ENCODE measurements at places on chromosomes 4 and X.

GRCh38 chr4:57504139-57504538, 394.0 kb upstream of the IGFBP7 start:
- no peak for DNase-seq

- no peak for DNase-seq
Measured at GRCh38 chr4:128560754-128561495, 248.6 kb upstream of the JADE1 start.

- no peak for DNase-seq
Measured at GRCh38 chr4:129972257-129972656, 876.3 kb downstream of the C4orf33 start.

DNA sequence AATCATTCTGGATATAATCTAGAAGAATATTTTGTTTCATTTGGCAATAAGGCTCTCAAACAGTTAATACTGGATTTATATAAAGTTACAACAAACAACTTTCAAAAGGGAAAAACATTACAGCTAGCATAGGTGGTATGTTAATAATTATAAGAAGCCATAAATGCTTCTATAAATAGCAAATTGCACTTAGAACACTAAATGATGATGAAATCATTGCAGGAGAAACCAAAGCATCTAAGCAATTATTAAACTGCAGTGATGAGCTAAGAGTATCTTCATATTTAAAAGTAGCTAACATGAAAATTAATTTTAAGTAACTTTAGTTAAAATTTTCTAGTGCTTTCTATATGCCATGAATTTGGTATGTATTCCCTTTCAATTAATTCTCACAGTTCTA, 189.5 kb downstream of the CENPC start:
- no peak for DNase-seq

- DNase-seq = no peak
Measured at GRCh38 chrX:2587146-2587545, 86.4 kb upstream of the DHRSX start.

- DNase-seq = no peak
Measured at GRCh38 chr4:166174717-166175490, 301.9 kb downstream of the TLL1 start.

- DNase-seq = peak; percentile 69
Measured at GRCh38 chr4:54400802-54401201, 171.7 kb downstream of the PDGFRA start.

DNA sequence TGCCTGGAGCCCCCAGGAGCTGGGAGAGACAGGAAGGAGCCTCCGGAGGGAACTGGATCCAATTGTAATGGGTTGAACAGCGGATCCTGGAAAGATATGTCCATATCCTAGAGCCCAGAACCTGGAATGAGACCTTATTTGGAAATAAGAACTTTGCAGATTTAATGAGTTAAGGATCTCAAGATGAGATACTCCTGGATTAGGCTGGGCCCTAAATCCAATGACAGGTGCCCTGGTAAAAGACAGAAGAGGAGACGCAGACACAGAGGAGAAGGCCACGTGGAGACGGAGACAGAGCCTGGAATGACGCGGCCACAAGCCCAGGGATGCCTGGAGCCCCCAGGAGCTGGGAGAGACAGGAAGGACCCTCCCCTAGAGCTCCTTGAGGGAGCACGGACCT, 34.1 kb downstream of the P2RY8 start:
- DNase-seq = no peak

- peak; percentile 86 for DNase-seq
Measured at GRCh38 chrX:136147315-136147901, at the start of gene FHL1. FHL1 (plus strand) TSS chrX:136147533.

- DNase-seq = no peak
Measured at GRCh38 chr4:24146127-24146526, 256.3 kb upstream of the PPARGC1A start.

GRCh38 chr4:41267997-41268396, 11.3 kb downstream of the UCHL1 start:
- peak; percentile 71 for DNase-seq

DNA sequence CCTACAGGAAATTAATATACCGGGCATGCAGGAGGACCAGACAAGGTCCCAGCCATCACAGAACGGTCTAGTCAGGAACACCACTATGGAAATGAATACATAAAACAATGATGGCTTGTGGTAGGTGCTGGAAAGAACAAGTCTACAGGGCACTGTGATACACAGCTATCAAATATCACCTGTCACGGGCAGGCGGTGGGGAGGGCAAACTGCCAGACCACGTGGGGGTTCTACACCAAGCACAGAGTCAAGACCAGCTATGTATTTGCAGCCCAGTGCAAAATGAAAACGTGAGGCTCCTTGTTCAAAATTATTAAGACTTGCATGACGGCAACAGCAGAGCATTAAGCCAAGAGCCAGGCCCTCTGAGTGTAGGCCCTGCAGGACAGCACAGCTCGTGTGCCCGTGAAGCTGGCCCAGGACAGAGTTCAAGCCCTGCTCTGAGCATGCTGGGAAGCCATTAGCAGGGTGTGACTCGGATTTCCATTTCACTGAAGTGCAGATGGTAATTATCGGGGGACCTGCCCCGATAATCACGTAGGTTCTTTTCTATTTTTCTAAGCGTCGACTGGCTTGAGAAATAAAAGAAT, 83.6 kb downstream of the JAKMIP1 start:
- peak; percentile 12 for DNase-seq

DNA sequence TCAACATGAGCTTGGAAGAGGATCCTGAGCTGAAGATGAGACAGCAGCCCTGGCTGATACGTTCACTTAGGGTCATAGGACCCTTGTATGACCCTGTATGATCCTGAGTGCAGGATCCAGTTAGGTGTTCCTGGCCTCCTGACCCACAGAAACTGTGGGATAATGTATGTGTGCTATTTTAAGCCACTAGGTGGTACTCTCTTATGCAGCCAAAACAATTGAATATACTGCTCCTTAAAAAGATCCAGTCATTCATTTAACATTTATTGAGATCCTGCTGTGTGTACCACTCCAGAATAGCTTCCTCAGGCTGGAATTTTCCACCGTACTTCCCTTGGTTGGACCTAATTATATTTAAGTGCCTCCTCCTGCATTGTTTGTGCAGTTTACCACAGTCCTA, 167.1 kb downstream of the AMELX start:
- DNase-seq = no peak

DNA sequence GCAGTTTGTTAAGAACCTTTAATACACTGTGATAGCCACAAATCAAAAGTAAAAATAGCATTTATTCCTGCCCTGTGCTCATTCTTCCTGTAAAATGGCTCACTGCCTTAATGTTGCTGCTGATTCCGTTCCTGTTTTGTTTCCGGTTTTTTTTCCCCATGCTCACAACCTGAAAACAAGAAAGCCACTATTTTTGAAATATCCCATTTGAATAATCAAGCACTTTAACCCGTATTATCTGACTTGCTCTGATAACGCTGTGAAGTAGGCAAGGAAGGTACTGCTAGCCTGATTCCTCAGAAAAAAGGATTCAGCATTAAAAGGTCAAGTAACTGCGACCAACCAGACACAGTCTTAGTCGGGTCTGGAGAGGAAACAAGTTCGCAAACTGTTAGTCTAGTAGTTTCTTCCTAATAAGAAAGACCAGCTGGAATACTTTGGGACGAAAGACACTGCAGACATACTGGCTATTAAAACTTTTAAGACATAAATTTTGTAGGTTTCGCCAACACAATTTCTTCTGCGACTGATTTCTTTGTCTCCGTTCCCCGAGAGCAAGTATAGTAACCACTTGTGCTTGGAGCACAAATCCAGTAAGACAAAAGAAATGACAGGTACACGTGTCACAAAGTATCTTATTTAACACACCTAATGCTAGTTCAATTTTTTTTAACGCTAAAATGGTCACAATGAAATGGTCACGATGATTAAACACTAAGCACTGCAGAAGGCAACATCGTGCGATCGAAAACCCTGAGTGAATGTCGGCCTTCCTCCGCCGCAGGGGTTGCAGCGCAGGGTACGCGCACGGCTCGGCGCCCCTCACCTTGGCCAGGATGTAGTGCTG, 802 bp downstream of the COX18 start:
- peak; percentile 63 for DNase-seq

- DNase-seq = peak; percentile 70
Measured at GRCh38 chr4:101102114-101102742, 245.1 kb downstream of the PPP3CA start.

DNA sequence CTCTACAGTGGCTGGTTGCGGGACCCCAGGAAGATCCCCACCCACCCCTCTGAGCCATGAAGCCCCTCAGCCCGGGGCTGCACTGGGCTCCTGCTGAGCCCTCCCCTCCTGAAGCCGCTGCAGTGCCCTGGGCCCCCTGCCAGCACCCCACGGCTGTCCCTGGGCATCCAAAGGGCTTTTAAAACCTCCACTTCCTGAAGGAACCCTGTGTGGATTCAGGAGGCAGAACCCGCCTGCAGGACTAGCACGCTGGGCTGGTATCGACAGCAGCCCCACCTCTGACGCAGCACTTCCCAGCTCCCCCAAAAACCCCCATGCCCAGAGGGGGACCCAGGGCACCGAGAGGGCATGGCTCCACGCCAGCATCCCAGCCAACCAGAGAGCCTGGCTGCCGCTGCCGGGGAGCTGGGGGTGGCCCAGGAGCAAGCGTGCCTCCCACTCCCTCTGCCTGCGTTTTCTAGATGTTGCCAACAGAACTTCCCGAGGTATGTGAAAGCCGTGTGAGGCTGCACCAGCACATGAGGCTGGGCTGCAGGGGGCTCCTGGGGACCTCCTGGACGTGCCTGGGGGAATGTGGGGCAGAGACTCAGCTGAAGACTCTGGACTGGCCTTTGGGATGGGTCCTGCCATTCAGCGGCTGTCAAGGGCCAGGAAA, 6.3 kb downstream of the MXD4 start:
- peak; percentile 51 for DNase-seq

- DNase-seq = no peak
Measured at GRCh38 chrX:131332331-131332730, 43.2 kb upstream of the IGSF1 start.

GRCh38 chr4:88609387-88609786, 17.1 kb downstream of the HERC3 start:
- no peak for DNase-seq

- no peak for DNase-seq
Measured at GRCh38 chrX:135531813-135532212, 11.4 kb downstream of the INTS6L start.

- no peak for DNase-seq
Measured at GRCh38 chr4:71907071-71907470, 123.2 kb upstream of the GC start.

- peak; percentile 53 for DNase-seq
Measured at GRCh38 chr4:17811078-17811603, 362 bp downstream of the NCAPG start.

DNA sequence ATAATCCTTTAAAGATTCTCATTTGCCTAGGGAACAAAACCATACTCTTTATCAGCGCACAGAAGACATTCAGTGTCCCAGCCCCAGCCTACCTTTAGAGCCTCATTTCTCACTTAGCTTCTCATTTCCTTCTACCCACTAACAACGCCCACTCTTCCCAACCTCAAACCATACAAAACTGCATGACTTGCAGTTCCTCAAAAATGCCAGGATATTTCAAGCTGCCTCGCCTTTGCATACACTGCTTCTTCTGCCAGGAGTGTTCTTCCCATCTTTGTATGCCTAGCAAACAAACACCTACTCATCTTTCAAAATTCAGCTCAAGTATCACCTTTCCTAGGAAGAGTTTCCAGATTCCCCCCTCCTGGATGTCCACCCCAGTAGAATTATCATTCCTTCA, 129.9 kb upstream of the ADGRL3 start:
- no peak for DNase-seq

- peak; percentile 23 for DNase-seq
Measured at GRCh38 chr4:67762086-67762485, 7.9 kb upstream of the GNRHR start.

DNA sequence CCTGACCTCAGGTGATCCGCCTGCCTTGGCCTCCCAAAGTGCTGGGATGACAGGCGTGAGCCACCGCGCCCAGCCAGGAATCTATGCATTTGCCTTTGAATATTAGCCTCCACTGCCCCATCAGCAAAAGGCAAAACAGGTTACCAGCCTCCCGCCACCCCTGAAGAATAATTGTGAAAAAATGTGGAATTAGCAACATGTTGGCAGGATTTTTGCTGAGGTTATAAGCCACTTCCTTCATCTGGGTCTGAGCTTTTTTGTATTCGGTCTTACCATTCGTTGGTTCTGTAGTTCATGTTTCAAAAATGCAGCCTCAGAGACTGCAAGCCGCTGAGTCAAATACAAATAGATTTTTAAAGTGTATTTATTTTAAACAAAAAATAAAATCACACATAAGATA, 44.2 kb upstream of the SHOX start:
- no peak for DNase-seq

DNA sequence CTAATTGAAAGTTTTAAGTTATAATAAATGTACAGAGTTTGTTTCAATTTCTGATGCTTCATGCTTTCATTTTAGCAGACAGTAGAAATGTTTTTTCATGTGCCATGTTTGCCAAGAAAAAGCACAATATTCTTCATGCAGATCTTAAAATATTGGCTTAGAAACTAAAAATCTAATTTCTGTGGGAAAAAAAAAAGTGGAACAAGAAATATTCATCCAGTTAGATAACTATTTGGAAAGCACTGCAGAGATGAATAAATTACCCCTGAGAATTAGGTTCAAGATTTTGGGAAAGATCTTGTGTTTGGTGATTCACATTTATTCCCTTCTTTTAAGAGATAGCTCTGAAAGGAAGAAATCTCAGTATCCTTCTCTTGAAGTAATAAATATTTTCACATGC, 912.5 kb downstream of the C4orf33 start:
- DNase-seq = peak; percentile 78

DNA sequence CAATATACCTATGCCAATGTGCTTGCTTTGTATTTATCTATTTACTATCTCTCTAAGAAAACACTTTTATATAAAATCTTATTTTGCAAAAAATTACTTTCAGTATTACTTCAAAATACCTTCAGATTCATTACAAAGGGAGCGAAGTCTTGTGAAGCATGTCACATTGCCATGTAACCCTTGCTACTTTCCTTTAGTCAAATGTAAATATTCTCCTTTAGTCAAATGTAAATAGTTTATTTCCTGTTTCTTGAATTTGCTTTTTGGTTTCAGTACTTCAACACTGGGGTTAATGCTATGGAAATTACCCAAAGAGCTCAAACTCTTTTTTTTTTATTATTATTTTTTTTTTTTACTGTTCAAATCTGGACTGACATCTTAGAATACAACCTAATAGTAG, 383.3 kb downstream of the GRXCR1 start:
- DNase-seq = no peak

- peak; percentile 40 for DNase-seq
Measured at GRCh38 chr4:105060628-105061027, 86.0 kb upstream of the TET2 start.

- DNase-seq = no peak
Measured at GRCh38 chr4:6905516-6906445, 3.8 kb upstream of the TBC1D14 start.
